ENCODE measurements at places on chromosomes 7 and 10.

- DNase-seq, result no peak
These were observed 54.5 kb downstream of the TSPAN15 start for GRCh38 chr10:69505636-69506318.

DNA sequence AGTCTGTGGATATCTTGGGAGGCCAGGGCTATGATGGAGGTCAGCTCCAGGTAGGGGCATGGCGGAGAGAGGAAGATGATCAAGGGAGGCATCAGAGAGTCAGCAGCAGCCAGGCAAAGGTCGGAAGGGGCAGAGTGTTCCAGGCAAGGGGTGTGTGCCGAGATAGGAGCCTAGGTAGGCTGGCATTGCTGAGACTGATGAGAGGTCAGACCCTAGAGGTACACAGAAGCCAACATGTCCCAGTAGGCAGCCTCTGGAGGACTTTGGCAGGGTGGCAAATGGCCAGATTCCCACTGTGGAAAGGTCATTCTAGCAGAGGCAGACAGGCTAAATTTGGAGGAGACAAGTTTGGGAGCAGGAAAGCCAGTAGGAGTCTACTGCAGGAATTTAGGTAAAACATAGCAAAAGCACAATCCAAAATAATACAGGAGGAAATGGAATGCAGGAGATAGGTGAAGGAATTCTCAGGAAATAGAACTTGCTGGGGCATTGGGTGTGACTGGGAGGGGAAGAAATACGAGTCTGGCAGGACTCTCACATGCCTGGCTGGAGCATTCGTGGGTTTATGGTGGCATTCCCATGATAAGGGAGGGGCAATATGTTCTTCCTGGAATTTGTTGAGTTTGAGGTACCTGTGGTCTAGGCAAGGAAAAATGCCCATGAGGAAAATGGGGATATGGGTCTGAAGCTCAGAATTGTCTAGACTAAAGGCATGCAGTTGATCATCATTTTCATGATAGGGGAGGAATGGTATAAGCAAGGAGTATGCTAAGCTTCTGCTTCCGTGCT is 25.7 kb downstream of the TMEM176A start:
- no peak for DNase-seq

- DNase-seq, result no peak
These were observed 65.7 kb upstream of the LANCL2 start for GRCh38 chr7:55299273-55299967.

DNA sequence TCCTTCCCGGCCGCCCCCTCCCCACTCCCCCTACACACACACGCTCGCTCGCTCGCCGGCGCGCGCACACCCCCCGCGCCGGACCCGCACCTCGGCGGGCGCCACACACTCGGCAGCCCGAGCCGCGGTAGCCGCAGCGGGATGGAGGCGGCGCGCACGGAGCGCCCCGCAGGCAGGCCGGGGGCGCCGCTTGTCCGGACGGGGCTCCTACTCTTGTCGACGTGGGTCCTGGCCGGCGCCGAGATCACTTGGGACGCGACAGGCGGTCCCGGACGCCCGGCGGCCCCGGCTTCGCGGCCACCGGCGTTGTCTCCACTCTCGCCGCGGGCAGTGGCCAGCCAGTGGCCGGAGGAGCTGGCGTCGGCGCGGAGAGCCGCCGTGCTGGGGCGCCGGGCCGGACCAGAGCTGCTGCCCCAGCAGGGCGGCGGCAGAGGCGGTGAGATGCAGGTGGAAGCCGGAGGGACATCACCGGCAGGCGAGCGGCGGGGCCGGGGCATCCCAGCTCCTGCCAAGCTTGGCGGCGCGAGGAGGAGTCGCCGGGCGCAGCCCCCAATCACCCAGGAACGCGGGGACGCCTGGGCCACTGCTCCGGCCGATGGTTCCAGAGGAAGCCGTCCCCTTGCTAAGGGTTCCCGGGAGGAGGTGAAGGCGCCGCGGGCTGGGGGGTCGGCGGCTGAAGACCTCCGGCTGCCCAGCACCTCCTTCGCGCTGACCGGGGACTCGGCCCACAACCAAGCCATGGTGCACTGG is at the start of gene SORCS3:
Gene SORCS3, plus strand, starts transcription at position 104 of the 750 bp plus-strand sequence.
- DNase-seq, result no peak

DNA sequence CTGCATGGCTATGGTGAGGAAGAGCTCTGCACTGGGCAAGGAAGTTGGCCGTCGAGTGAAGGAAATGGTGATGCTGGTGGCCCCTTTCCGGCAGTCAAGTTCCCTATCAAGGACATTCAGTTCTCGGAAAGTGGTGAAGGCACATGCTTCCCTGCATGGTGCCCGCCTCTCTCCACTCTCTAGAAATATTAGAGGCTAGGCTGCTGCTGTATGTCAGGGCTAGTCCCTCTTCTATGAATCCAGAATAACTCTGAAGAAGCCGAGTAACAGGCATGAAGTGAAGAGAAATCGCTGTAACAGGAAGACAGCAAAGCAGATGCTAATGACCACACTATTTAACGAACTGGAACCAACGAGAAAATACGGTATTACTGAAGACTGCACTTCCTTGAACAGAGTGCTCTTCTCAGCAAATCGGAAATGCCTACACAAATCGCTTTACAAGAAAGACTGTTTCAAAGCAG is 5.4 kb downstream of the IDI1 start:
- DNase-seq, result no peak

DNA sequence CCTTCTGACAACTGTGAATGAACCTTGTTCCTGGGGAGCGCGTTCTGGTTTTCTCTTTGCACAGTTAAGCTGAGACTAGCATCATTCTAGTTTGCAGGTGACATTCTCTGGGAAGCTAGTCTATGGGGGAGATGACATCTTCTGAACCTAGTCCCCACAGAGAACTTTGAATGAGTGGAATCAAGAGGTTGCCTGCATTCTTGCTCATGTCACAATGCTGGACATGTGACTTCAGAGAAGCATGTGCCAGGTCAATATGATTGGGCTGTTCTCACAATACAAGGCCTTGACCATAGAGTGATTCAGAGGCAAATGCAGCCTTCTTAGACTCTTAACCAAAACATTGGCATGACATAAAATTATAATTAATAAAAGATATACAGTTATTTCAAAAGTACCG is 22.1 kb downstream of the KLLN start:
- no peak for DNase-seq

DNA sequence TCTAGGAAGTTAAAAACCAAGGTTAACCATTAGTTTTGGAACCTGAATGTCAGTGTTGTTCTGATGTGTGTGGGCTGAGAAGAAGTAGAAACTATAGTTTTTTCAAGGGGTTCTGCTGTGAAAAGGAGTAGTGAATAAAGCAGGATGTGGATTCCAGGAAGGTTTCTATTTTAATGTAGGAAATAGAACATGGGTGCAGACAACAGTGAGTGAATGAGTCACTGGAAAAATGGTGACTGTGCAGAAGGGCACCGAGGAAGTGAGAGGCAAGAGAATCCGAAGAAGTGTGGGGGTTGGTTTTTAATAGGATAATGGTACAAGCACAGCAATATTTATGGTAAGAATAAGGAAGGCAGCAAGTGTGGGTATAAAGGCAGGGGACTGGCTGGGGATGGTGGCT is 120.4 kb downstream of the ARHGAP21 start:
- no peak for DNase-seq

- DNase-seq, result no peak
These were observed 39.5 kb downstream of the GARS1 start for GRCh38 chr7:30634193-30634626.

- DNase-seq, result no peak
These were observed 568.2 kb upstream of the MGMT start for GRCh38 chr10:128898916-128899195.

GRCh38 chr7:32244806-32245345 is 174.7 kb upstream of the PDE1C start:
- no peak for DNase-seq

- DNase-seq, result no peak
These were observed 76.0 kb upstream of the C1QL3 start for GRCh38 chr10:16597656-16598055.

GRCh38 chr7:134902058-134902457 is 84.2 kb upstream of the AGBL3 start:
- DNase-seq, result no peak

GRCh38 chr7:88318196-88318595 is 11.5 kb upstream of the STEAP4 start:
- DNase-seq, result no peak

- no peak for DNase-seq
These were observed 10.8 kb upstream of the LIPA start for GRCh38 chr10:89262086-89263051.

- DNase-seq, result peak; percentile 52
These were observed at the start of gene GTF2IRD1 for GRCh38 chr7:74453322-74454011. Gene GTF2IRD1 (plus strand): TSS chr7:74453906. CDS start chr7:74508081, 54,175 bp downstream.

DNA sequence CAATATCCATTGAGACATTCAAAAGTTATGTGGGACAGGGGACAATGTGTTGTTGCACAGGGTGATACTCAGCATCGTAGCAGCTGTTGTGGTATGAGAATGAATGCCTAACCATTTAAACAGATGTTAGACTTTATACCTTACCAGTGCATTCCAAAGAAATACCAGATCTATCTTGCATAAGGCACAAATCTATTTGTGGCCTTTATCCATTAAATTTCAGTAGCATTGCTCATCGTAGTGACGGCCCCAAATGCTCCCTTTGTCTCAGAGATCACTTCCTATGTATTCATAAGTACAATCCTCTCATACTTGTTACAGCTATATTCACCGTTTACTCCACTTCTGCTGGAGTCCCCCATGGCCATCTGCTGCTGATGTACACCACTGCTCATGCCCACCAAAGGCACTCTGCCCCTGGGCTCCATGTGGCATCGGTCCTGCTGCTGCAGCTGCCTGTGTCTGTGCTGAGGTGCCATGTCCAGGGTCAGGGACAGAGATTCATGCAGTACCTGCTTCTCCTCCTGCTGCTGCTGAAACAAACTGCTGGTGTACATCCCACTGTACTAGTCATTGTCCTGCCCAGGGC is 96.3 kb downstream of the CPED1 start:
- no peak for DNase-seq

DNA sequence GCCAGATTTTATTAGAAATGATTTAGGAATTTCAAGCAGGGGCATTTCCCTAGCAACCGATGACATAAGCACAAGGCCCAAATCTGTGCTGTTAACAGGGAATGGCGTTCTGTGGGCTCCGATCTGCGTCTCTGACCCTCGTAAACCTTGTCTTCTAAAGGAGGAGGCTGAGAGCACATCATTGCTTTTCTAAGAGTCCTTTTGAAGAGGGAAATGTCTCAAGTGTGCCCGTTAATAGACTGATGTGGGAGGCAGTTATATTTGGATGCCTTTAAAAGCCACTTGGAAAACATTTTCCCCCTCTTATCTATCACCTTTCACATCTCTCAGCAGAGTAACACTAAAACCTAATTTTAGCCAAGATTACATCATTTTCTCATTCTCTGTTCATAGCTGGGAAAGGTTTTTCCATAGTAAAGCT is 424.1 kb upstream of the GALNT17 start:
- DNase-seq, result no peak

DNA sequence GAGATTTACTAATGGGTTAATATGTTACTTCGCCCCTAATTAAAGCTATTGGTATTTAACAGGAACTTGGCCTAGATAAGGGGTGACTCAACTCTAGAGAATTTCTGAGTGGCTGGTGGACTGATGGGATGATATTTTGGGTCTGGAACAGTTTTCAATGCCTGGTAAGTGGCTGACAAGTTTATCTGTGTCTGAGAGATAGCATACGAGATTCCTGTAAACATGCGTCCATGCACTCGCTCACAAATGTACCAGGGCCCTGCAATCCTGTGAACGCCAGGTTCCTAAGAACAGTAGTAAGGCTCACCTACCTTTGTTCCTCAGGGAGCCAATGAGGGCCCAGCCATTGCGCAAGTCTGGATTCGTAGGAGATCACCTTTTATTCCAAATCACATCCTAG is 683.8 kb upstream of the ANKRD30A start:
- DNase-seq, result no peak

DNA sequence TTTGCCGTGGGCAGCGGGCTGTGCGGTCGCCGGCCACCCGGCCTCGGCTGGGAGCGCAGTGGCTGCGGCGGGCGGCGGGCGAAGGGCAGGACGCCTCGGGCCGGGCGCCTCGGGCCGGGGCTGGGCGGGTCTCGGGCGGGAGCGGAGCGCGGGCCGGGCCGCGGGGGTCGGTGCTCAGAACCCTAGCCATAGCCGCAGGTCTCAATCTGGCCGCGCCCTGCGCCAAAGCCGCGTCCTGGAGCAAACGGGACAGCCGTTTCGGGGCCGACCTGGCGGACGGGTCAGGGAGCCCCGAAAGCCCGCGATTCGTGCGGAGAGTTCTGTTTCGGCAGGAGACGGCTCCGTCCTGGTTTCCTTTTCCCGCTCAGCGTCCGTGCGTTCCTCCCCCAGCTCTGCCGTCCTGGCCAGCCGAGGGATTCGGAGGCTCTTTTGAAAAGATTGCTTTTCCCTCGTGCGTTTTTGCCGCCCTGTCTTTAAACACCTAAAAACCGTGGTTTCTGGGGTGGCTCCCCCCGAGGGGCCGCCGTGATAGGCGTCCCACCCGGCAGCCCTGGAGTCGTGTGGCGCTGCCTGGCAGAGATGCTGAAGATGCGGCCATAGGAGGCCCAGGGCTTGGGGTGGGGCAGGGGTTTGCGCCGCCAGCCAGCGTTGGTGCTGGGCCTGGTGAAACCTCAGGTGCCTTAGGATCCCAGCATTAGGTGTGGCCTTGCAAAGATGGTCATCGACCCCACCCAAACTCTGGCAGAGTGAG is 727 bp downstream of the RET start:
- DNase-seq, result no peak

- DNase-seq, result no peak
These were observed 89.8 kb upstream of the AKR1E2 start for GRCh38 chr10:4736183-4736582.

DNA sequence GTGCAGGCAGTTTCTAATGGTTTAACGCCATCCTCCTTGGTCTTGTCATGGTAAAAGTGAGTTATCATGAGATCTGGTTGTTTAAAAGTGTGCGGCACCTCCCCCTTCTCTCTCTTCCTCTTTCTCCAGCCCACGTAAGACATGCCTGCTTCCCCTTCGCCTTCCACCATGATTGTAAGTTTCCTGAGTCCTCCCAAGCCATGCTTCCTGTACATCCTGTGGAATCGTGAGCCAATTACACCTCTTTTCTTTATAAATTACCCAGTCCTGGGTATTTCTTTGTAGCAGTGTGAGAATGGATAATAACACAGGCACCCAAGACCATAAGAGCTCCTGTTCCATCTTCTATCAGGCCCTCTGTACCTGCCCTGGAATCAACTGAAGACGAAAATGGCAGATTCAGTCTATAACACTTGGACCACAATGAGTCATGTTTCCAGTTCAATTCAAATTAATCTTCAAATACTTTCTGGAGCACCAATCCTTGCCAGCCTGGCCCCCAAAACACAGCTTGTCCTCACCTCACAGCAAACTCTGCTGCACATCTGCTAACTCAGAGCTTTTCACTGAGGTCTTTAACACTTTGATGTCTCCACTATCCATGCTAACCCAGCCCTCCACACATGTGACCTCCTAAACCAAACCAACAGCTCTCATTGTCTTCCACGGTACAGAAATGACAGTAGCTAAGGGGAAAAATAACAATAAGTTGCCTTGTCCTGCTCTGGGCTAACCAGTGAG is 73.2 kb downstream of the SFMBT2 start:
- DNase-seq, result no peak

DNA sequence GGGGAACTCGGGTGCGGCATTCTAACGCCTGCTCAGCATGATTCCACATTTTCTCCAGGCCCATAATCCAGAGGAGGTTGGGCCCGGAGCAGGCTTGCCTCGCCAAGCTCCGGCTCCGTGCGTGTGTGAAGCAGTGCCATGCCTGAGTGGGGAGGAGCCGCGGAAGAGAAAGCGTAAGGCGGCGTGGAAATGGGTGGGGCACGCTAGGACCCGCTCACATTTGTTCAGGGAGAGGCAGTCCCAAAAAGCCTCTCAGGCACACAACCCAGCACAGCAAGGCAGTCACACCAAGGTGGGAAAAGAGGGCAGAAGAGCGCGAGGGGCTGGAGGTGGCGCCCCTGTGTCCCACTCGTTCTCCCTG is 695 bp upstream of the VDAC2 start:
- peak; percentile 74 for DNase-seq

Data from stimulated activated CD4-positive, alpha-beta T cell treated with anti-CD3 and anti-CD28 coated beads, Interleukin-4, amount 100 ng/mL, for 1 hour (primary cell).